ENCODE measurements at places on chromosomes 11 and 22. TPM values are rescaled to one million over a fixed set of nuclear protein-coding genes. Genes with fewer than 3 reads are reported as not detected.

Gene SSTR3
- total RNA-seq: not detected

Gene JAM3
- 0.39 TPM for total RNA-seq

Gene CTSF
- total RNA-seq: 11.1 TPM

Gene RNF121
- total RNA-seq: 51.7 TPM
